ENCODE measurements at places on chromosomes 11 and 22.
A peak's percentile ranks its signal among the peaks of the same experiment; 100 is the strongest.

DNA sequence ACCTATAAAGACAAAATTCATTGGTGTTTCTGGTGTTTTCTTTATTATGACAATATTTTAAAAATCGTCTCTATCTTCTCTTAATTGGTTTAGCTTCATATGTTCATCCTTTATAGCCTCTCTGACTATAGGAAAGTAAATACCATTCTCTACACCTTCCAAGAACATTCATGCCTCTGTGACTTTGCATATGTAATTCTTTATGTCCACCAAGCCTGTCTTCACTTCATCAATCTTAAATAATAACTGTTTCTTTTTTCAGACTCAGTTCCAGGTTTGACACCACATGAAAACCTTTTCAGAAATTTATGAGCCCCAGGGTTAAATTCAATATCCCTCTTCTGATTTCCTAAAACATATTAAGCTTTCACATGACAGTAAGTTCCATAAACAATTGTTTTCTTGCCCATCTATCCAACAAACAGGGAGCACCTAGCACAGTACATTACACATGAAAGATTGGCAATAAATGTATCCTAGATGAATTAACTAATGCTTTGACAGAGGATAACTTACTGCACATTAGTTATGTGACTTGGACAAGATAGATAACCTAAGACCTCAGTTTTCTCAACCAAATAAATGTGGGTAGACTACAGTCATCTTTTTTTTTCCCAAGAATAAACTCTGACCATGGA is 886.1 kb downstream of the LRRC4C start:
- no peak overlapping the region for H3K27ac ChIP-seq
- no peak for DNase-seq
- no peak overlapping the region for H3K4me3 ChIP-seq
- H3K27me3 ChIP-seq, result peaks cover 2% of the 10 kb centered on the region
- H3K4me1 ChIP-seq, result no peaks in the 10 kb centered on the region

GRCh38 chr22:20238536-20238900 is 29.6 kb downstream of the RTN4R start:
- H3K27me3 ChIP-seq, result no peaks in the 10 kb centered on the region
- H3K4me3 ChIP-seq, result no peak overlapping the region
- peaks cover 9% of the 10 kb centered on the region for H3K36me3 ChIP-seq

DNA sequence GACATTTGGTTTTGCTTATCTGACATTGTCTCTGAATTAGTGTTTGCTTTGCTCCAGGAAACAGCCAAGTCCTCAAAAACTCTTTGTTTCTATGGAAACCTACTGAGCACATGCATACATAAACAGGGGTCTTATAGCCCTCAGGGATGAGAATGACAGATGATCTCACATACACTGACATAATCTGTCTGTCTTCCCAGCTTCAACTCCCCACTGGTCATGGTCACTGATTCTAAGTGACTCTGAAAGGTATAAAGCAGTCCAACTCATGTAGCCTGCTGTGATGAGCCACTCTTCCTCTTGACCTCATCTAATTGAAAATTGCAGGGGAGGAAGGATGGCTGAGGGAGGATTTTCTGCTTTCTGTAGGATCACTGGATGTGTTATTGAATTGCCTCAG is 12.6 kb downstream of the ZNF143 start:
- no peak for DNase-seq
- no peak overlapping the region for H3K4me3 ChIP-seq
- no peaks in the 10 kb centered on the region for H3K27me3 ChIP-seq

- no peak for DNase-seq
- H3K27me3 ChIP-seq, result no peaks in the 10 kb centered on the region
- no peaks in the 10 kb centered on the region for H3K4me1 ChIP-seq
- no peak overlapping the region for H3K27ac ChIP-seq
Measured at GRCh38 chr11:108370990-108371389, 96.3 kb downstream of the C11orf65 start.

DNA sequence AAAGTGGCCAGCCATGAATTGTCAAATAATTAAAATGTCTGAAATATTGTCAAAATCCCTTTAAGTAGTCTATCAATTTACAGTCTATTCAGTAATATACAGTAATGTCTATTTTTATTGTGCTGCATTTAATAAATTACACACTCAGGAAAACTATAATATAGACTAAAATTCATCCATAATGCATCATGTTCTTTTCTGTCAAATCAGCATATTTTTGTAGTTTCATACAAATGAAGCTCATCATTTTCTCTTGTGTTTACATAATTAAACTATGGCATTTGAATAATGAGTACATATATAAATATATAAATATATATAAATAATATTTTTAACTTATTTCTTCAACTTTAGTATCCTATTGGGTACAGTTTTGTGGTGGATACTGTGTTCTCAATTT is 868.7 kb upstream of the CHORDC1 start:
- no peaks in the 10 kb centered on the region for H3K27me3 ChIP-seq
- no peak overlapping the region for H3K4me3 ChIP-seq
- H3K27ac ChIP-seq, result no peak overlapping the region

DNA sequence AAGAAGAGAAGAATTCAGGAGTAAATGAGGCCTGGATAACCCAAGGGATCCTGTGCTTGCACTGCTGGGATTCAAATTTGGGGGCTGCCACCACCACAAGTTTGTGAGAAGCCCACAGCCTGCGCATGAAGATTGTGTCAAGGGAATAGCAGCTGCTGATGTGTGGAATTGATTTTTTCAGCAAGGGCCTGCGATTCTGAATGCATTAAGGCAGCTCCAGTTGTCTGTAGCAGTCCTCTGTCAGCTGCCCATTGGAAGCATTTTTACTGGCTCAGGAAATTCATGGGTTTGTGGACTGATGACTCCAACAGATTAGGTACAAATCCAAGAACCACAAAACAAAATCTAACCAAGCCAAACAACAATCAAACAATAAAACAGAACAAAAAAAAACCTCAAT is 14.0 kb downstream of the ARVCF start:
- H3K36me3 ChIP-seq, result no peaks in the 10 kb centered on the region
- no peak overlapping the region for H3K4me3 ChIP-seq
- H3K27ac ChIP-seq, result no peak overlapping the region
- no peak for DNase-seq

GRCh38 chr11:112161012-112161411 is 2.9 kb downstream of the IL18 start:
- peak overlapping the region; percentile 91 for H3K27ac ChIP-seq
- H3K36me3 ChIP-seq, result peaks cover 57% of the 10 kb centered on the region
- no peak for DNase-seq
- H3K4me3 ChIP-seq, result peak overlapping the region; percentile 11
- H3K27me3 ChIP-seq, result no peaks in the 10 kb centered on the region

- no peak overlapping the region for H3K27ac ChIP-seq
- peaks cover 7% of the 10 kb centered on the region for H3K27me3 ChIP-seq
- no peaks in the 10 kb centered on the region for H3K36me3 ChIP-seq
- H3K4me3 ChIP-seq, result peak overlapping the region; percentile 29
- DNase-seq, result no peak
Measured at GRCh38 chr11:70078781-70079616, 882 bp downstream of the ANO1 start.

DNA sequence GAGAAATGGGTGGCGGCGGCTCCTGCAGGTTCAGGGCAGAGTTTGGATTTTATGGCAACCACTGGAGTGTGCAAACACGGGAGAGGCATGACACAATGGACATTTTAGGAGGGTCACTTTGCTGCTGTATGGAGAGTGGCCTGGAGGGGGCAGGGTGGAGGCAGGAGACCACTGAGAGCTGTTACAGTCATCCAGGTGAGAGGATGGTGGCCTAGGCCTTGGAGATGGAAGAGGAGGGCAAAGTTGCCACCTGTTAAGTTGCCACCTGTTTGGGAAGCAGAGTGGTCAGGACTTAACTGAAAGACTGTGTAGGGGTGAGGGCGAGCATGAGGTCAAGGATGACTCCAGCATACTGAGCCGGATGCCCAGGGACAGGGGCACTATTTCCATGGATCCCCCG is 2.3 kb upstream of the RAD9A start:
- H3K27me3 ChIP-seq, result no peaks in the 10 kb centered on the region
- H3K4me1 ChIP-seq, result peaks cover 8% of the 10 kb centered on the region
- no peak overlapping the region for H3K4me3 ChIP-seq
- no peak overlapping the region for H3K27ac ChIP-seq
- H3K36me3 ChIP-seq, result peaks cover 11% of the 10 kb centered on the region

DNA sequence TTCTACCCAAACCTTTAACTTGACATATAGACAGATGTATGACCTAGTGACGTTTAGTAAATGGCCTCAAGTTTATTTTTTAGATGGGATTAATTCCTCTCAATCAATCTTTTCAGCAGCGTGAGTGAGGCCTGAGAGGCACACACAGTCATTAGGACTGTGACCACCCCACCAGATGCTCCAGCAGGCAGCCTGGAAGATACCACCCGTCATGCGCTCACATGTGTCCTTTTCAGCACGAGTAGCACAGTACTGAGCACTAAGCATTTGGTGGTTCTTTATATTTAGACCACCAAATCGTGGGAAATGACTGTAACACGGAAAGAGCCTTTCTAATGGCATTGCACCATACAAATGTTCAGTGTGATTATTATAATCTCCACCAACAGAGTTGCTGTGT is 354.6 kb upstream of the DDI1 start:
- no peak for DNase-seq
- no peak overlapping the region for H3K27ac ChIP-seq
- H3K4me3 ChIP-seq, result no peak overlapping the region
- no peaks in the 10 kb centered on the region for H3K36me3 ChIP-seq

DNA sequence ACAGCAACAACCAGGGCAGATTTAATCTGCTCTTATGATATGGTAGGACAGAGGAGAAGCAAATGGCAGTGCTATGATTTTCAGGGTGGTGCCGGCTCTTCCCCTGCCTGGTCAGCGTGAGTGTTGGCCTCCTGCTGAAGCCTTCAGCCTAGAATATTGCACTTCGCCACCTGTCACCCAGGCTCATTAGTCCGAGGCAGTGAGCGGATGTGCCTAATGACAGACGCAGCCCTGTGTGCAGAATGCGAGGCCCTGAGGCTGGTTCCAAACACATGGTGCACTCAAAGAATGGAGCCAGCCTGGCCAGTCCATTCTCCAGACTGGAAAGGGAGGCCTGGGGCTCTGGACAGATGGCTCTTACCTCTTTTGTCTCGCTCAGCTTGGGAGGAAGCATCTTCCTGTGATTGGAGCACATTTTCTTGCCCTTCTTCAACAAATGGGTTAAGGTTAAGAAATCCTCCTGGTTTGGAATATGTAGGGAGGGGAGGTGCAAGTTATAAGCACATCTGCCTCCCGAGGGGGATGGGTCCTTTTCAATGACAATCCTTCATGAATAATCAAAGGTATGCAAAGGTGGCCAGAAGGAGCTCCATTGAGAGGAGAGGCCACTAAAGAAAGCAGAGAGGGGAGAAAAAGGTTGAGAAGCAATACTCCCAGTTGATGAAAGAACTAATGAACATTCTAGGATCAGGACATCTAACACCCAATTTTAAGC is 39.7 kb upstream of the GALNT18 start:
- no peak overlapping the region for H3K4me3 ChIP-seq
- H3K27me3 ChIP-seq, result peaks cover 5% of the 10 kb centered on the region
- DNase-seq, result no peak
- no peak overlapping the region for H3K27ac ChIP-seq
- no peaks in the 10 kb centered on the region for H3K4me1 ChIP-seq

GRCh38 chr22:32788904-32789624 is 12.4 kb upstream of the TIMP3 start:
- no peak for DNase-seq
- H3K36me3 ChIP-seq, result no peaks in the 10 kb centered on the region
- no peaks in the 10 kb centered on the region for H3K27me3 ChIP-seq
- H3K4me3 ChIP-seq, result no peak overlapping the region

DNA sequence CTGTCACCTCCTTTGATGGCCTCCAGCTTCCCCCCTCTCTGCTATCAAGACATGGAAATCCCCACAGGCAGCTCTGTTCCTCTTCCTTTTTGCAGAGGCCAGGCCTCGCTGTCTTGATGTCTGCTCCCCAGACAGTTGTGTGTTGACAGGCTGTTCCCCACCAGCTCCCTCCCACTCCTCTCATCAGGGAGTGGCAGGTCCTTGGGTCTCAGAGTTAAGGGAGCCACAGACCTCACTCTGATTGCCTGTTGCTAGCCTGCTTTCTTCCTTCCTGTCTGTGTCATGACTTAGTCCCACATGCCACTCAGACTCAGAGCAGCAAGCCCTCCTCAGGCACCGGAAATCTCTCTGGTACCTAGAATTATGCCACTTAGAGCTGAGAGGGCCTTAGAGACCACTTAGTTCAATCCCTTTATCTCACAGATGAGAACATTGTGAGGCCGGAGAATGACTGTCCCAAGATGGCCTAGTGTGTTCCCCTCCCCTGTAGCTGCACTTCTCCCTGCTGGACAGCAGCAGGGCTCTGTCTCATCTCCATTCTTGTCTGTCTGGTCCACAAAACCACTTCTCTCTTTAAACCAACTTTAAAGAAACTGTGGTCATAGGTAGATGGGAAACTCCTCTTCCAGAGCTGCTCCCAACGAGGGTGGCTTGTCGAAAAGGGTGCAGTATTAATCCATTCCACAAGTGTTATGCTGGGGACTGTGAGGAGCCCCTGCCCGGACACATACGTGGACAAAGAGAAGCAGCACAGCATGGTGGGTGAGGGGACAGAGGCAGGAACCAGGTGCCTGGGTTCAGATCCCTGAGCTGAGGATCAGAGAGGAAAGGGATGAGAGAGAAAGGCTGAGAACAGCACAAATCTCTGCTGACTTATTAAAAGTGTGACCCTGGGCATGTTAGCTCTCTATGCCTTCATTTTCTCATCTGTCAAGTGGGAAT is 4.2 kb downstream of the AMPD3 start:
- DNase-seq, result no peak
- peaks cover 11% of the 10 kb centered on the region for H3K4me1 ChIP-seq
- H3K27ac ChIP-seq, result no peak overlapping the region
- H3K36me3 ChIP-seq, result peaks cover 33% of the 10 kb centered on the region

DNA sequence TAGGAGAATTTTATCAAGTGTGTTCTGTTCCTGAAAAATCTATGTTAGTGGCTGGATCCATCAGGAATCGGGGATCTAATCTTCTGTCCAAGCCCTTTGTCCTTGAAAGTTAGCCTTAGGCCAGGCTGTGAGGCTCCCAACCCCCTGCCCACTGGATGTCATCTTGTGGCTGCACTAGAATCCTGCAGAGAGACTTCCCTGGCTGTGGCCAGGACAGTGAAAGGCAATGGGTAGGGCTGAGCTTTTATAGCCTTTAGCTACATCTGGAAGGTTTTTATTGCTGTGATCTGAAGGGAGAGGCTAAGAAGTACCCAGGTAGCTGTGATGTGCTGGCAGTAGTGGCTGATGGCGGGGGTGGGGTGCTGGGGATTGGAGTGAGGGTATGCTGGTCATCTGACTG is 2.1 kb downstream of the OAF start:
- no peak overlapping the region for H3K27ac ChIP-seq
- no peak overlapping the region for H3K4me3 ChIP-seq
- H3K27me3 ChIP-seq, result no peaks in the 10 kb centered on the region
- no peaks in the 10 kb centered on the region for H3K36me3 ChIP-seq
